ENCODE measurements at places on chromosomes 4 and X.

DNA sequence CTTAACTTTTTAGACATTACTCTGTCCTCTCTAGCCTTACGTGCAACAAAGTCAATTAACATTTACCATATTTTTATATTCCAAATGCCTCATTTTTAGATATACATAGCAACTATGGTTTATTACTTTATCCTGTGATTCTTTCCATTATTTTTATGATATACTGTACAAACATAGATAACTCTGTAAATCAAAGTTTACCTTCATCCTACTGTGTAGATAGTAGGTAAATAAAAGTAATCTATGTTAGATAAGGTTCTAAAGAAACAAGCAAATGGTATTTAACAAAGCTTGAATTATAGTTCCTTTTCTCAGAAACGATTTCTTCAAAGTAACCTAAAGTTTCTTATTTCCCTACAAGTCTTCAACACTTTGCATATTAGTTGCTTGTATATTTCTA lies 350.0 kb downstream of the GALNTL6 start:
- DNase-seq = no peak

DNA sequence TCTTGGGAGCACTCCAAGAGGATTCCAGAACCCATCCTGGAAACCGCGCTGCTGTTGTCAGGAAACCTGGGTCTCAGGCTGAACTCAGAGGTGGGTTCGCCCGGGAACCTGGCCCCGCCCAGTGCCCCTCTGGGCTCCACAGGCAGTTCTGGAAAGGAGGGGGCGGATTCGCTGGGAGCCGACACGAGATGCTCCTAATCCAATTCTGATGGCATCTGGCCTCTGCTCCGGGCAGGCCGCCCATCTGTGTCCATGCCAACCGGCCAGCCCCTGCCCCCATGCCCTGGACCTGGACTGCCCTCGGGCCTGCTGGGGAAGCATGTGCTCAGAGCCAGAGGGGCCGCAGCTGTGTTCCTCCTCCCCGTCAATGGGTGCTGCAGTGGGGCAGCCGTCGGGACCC lies 21.0 kb downstream of the ATP2B3 start:
- DNase-seq = no peak

GRCh38 chr4:107094332-107094731 lies 58.2 kb upstream of the DKK2 start:
- no peak for DNase-seq

- no peak for DNase-seq
Observed at GRCh38 chr4:147103403-147103946, 157.8 kb upstream of the TTC29 start.

- DNase-seq = no peak
Observed at GRCh38 chr4:41799126-41799525, 50.6 kb upstream of the PHOX2B start.

- DNase-seq = no peak
Observed at GRCh38 chr4:102610476-102610875, 109.3 kb downstream of the NFKB1 start.

- no peak for DNase-seq
Observed at GRCh38 chr4:84690481-84690880, 107.6 kb downstream of the CDS1 start.

Measured in SK-N-DZ (cell line).